ENCODE measurements at places on chromosomes 12 and 14.

- no peak for DNase-seq
These were observed 35.7 kb upstream of the ACTN1 start for GRCh38 chr14:69014829-69015259.

DNA sequence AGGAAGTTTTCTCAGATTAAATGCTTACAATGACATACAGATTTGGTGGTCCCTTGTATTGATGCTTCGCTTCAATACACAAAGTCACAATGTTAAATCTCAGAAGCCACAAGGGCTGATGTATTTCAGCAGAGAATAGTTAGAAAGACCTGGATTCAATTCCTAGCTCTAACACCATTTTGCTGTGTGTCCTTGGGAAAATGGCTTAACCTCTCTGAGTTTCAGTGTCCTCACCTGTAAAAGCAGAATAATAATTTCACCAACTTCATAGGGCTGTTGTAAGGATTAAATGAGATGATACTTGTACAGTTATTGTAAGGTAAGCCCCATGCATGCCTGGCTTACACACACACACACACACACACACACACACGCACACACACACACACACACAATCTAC lies 30.3 kb downstream of the P2RX7 start:
- no peak for DNase-seq

DNA sequence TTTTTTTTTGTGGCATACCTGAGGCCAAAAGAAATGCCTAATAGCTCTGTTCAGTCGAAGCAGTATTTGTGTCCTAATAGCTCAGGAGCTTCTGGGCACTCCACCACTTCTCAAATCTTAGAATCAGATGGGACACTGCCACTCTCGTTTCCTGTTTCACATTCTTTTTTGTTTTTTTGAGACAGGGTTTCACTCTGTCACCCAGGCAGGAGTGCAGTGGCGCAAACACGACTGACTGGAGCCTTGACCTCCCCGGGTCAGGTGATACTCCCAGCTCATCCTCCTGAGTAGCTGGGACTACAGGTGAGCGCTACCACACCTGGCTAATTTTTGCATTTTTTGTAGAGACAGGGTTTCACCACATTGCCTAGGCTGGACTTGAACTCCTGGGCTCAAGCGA lies 52.7 kb downstream of the SPPL3 start:
- no peak for DNase-seq

DNA sequence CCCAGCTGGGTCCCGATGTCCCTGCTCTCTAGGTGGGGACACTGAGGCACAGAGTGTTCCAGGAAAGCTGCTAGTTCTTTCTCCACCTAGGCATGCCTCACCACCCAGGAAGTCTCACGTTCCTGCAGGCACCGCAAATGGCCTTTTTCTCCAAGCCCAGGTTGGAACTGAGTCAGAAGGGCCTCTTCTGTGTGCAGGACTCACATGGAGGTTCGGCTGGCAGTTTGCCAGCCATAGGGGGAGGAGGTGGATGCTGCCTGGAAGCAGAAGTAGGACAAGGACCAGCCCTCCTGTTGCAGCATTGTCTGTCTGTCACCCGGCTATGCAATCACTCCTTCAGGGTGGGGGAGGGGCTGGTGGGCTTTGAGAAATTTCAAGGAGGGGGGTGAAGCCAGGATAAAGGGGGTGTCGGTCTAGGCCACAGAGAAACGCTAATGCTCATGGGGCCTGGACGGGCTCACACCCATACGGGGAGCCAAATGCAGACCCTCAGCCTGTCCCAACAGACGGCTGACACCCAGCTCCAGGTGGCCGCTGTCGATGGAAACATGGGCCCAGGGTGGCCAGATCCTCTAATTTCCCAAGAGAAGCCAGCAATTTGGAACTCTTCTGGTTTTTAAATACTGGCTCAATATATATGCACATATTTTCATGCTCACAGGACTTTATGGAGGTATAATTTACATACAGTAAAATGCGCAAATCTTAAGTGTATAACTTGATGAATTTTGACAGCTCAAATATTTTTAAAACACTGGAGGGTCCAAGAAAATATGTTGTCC lies 120.5 kb downstream of the PHETA1 start:
- peak; percentile 8 for DNase-seq

DNA sequence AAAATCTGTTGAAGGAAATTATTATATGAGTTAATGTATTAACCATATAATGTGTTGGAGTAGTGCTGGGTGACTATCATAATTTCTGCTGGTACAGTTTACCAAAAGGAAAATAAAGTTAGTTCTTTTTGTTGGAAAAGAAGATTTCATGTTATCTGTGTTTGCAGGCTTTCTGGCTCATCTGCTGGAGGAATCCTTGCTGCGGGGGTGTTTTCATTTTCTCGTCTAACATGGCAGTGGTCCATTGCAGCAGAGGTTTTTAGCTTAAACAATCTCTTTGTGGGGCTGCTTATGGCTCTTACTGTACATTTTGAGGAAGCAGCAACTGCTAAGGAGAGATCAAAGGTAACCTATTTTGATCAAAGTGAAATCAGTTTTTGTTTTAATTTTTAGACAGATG lies 24.1 kb downstream of the TMEM260 start:
- no peak for DNase-seq

DNA sequence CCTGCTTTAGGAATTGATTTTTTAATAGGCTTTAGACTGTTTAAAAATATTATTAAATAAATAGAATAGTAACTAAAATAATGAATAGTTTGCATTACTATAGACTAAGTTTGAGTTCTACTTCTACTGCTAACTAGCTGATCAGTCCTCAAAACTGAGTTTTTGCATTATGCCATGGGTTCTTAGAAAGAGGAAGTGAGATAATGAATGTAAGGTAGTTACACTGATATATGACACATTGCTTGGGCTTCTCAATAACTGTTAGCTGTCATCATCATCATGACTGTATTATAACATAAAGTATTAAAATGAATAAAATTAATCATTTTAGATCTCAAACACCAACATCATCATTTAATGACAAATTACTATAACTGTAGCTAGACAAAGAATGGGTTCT lies 949.7 kb downstream of the TRHDE start:
- DNase-seq = no peak

DNA sequence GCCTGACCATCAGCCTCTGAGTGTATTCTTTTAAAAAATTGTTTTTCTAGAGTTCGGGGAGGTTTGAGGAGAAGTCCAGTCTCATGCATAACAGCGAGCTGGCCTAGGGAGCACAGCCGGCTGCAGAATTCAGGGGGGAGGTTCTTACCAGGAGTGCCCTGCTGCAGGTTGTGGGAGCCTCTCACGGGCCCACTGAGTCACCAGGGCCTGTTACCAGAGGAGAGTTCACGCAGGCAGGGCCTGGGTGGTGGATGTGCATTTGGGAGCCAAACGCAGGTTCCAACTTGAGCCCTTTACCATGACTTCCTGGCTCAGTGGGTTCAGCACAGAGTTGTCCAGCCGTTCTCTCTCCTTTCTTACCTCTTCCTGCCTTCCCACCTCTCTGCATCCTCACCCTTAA lies 14.4 kb downstream of the CD9 start:
- DNase-seq = no peak

DNA sequence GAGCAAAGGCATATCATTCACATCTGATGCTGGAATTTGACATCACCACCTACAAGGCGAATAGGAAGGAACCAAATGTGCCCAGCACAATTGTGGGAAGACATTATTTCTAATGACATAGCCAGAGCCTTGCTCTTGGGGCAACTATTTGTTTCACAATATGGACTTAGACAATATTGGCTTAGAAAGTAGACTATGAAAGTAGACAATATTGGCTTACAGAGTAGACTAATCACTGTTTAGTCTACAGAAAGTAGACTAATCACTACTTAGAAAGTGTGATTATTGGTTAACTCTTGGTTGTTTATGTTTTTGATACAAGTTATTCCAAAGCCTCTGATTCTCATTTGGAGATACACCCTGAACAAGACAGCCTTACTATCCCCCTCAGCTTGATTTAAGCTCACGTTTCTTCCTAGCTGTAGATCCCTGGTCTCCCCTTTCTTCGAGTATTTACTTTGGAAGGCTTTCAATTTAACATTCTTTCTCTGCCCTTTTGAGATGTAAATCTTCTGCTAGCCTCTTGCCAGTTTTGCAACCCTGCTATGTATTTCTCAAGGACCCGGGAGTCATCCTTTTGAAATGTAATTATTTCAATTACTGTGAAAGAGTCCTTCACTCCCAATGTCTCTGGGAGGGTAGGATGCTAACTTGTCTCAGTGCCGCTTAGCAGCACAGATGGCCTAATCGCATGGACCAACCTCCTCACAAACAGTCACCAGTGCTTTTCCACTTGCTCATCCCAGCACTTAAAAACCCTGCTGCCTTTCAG lies 843.2 kb downstream of the GALC start:
- DNase-seq = peak; percentile 0

DNA sequence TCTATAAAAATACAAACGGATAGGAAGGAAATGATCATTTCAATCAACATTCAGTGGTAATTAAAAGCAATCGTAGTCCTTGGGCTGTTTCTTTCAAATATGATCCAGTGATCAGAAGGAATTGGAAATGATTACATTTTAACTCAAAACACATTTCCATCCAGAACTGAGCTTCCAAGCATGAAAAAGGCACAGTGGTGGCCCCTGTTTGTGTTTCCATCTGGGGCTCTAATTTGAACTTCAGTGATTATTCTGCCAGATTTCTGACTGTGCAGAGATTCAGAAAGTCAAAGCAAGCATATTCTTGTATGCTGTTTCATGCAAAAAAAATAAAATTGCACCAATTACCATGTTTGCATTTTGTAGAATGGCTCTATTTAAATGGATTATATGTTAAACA lies 157.0 kb upstream of the LMNTD1 start:
- DNase-seq = no peak

DNA sequence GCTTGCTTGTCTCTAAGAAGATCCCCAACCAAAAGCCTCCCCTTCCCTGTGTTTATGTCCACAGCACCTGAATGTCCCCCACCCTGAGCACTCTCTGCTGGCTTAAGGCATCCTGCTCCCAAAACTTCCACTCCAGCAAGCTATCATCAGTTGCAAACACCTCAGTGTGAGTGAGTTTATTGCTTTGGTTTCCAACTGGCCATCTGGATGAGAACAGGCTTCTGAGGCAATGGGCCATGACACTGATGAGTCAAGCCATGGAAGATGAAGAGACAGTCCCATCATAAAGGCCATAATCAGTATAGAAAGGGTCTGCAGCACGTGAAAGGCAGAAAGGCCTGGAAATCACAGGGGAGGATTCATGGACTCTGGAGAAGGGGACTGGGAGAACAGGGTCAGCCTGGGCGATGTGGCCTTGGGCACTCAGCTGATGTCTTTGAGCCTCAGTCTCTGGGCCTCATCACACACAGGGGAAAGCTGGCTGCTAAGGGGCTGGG lies 12.8 kb downstream of the CMKLR1 start:
- no peak for DNase-seq

- no peak for DNase-seq
These were observed 995 bp downstream of the TNFRSF1A start for GRCh38 chr12:6340745-6341416.

DNA sequence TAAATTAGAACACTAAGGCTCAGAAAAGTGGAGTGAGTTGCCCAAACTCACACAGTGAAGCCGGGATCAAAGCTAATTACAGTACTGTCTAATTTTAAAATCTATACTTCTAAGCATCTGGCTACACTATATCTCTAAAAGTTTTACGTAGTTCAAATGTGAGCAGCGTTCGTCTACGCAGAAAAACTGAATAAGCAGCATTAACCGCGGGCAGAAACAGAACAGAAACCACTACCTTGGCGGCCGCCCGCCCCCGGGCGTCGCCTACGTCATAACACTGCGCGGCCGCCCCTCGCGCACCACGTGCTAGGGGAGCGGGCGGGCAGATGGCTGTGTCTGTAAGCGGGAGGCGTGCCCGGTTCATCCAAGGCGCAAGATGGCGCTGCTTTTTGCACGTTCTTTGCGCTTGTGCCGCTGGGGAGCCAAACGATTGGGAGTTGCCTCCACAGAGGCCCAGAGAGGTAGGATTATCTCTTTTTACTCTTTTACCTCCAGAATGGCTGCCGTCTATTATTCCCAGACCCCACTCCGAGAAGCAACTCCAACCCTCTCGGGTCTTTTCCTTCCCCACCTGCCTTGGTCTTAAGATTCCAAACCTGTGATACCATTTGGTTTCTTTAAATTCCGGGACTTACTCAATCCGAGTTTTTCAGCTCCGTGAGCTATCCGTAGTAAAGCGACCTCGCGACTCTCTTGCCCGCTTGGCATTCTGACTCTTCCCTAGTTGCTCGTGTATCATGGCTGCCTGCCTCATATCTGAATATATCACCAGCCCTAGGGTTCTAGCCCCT lies at the start of gene SPRYD4:
Gene SPRYD4, plus strand, starts transcription at position 363 of the 791 bp plus-strand sequence. Its CDS starts 14 bp downstream, at position 377.
- peak; percentile 94 for DNase-seq

GRCh38 chr14:102804858-102805257 lies 27.6 kb downstream of the TRAF3 start:
- DNase-seq = no peak

DNA sequence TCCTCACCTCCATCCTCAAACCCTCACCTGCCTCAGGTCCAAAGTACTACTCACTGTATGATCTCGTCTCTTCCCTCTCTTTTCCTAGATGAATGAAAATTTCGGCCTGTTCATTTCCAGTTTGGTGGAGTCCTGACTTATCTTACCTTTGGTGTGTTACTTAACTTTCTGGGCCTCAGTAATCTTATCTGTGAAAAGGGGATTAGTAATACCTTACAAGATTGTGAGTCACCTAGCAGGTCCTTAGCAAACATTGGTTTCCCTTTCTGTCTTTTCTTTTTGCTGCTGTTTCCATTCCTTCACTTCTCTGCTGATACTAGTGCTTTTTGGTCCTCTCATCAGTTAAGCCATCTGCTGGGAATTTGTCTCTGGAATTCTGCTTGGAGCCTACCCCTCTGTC lies 52.8 kb downstream of the AKAP6 start:
- no peak for DNase-seq

DNA sequence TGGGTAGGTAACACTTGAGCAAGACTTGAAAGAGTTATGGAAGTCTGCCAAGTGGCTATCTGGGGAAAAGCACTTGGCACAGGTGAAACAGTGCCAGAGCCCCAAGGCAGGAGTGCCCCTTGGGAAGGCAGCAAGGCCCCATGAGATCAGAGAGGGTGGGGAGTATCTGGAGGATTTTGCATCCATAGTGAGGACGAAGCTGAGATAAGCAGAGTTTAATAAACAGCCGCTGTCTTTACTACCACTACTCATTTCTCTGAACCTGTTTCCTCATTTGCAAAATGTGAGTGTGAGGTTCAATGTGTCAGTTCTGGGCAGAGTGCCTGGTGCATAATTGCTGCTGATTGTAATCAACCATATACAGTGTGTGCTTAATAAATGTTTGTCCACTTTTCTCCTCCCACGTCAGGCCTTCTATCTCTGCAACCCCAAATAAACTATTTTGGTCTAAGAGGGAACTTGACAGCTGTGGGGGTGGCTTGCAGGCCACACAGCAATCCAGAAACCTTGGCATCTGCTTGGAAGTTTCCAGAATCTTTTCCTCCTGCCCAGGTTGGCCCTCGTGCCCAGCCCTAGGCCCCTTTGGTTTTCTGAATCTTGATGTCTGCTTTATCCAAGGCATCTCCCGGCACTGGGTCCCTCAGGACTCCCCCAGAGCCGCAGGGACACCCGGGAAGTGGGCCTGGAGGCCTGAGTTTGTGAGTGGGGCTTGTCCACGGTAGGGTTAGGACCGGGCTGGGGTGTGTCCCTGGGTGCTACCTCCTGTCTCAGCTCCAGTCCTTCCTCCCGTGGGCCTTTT lies 4.5 kb downstream of the ABCB9 start:
- no peak for DNase-seq

GRCh38 chr14:57066887-57067513 lies 201.7 kb downstream of the EXOC5 start:
- peak; percentile 21 for DNase-seq

All from iris pigment epithelial cell (primary cell).